PC-9 (cell line): ENCODE measurements at places on chromosomes 13 and 19. TPM values are rescaled to one million over a fixed set of nuclear protein-coding genes. Genes with fewer than 3 reads are reported as not detected.

GRCh38 chr13:110421696-110422385 is 114.8 kb downstream of the COL4A2 start:
- DNase-seq: no peak

DNA sequence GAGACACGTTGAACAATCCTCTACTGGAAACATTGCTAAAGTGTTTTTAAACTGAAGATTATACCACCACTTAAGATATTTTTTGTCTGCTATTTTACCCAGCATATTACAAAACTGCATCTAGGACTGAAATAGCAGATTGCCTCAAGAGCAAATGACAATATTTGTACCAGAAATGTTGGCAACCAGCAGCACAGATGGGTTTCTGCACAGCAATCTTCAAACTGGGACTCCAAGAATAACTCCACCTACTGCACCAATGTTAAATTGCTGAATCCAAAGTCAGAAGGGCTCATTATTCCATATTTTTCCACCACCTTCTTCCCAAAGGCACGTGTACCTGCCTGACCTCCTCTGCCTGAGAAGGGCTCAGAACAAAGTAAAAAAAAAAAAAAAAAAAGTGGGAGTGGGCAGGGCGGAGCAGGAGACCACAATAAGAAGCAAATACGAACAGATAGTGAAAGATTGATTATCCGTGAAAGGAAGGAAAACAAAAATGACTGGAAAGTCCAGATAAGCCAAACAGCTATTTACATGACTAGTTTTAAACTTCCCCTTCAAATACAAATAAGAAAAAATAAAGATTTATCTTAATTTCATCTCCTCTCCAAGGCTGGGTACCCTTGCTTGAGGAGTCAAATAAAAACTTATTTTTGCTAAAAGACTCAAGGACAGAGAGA is 79.4 kb downstream of the FOXO1 start:
- no peak for DNase-seq

DNA sequence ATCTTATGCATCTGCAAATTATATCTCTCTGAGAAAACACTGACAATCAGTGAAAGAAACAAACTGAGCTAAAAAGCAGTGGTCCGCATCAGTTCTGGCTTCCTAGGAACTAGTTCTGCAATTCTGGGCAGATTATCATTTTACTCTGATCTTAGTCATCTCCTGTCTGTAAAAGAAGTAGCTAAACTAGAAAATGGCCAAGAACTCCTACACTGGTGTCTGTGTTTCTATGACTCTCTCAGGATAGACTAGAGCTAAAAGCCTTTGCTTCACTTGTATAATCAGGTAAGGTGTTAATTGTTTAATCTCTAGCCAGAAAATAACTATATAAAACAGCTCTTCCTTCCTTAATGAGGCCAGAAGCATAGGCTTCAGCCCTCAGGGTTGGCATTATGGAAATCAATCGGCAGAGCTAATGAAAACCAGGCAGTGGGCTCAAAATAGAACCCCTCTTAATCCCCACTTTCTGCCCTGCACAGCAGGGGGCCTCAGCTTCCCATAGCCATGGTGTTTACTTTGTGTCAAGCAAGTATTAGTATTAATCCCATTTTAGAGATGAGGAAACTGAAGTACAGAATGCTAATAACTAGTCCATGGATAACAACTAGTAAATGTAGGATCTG is 459.2 kb downstream of the FGF14 start:
- peak; percentile 12 for DNase-seq

- no peak for DNase-seq
Measured at GRCh38 chr19:2428321-2428690, 920 bp upstream of the TIMM13 start.

GRCh38 chr13:29196409-29197074 is 376.4 kb downstream of the MTUS2 start:
- DNase-seq: no peak

GRCh38 chr13:78410164-78410563 is 193.2 kb downstream of the POU4F1 start:
- DNase-seq: no peak

- DNase-seq: no peak
Measured at GRCh38 chr19:2575734-2576481, 100.0 kb downstream of the GADD45B start.

FGF21 gene
- 0.41 and 0.78 TPM in 2 replicates for total RNA-seq

LGI4 gene
- 1.2 and 1.3 TPM in 2 replicates for total RNA-seq

IGFL2 gene
- total RNA-seq: 1.0 TPM in 1 of 2 replicates, not detected in the other
